ENCODE measurements at places on chromosomes 7 and 10.

DNA sequence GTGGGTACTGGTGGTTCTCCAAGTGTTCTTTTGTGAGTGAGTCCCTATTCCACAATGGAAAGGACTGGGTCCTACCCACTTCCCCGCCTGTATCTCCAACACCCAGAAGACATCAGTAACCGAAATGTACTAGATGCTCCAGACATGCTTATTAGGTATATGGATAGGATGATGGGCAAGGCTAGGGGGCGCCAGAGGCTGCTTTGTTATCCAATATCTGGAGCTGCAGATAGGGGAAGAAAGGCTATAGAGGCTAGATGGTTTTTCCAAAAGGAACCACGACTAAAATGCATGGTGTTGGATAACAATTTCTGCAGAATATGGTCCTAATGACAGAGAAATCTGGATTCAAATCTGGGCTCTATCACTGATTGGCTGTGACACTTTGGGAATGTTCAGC lies 56.2 kb upstream of the TM9SF3 start:
- DNase-seq, result peak; percentile 60

DNA sequence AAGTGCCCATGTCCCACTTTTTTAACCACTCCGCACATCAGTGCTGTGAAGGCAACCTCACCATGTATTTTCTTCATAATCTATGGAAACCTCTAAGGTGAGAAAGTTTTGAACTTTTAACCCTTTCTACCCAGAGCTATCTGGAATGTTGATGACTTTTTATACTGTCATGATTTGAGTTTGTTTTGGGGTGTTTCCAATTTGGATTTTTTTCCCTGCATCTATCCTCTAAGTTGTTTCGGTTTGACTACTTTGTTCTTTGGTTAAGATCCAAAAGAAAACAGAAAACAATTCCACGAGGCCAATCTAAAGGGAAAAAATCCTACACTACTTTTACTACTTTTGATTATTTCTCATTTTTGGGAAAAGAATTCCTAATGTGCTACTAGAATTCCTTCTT lies 279.7 kb downstream of the USP6NL start:
- no peak for DNase-seq

GRCh38 chr7:68334216-68334615 lies 1264.1 kb upstream of the AUTS2 start:
- no peak for DNase-seq

- DNase-seq, result no peak
Observed at GRCh38 chr10:52491246-52491995, 177.3 kb downstream of the DKK1 start.

- no peak for DNase-seq
Observed at GRCh38 chr7:23715099-23715498, 5.1 kb downstream of the STK31 start.

GRCh38 chr7:64902806-64903721 lies at the start of gene ZNF273:
Gene ZNF273 (plus strand): TSS chr7:64903273. CDS start chr7:64903318, 45 bp downstream.
- DNase-seq, result peak; percentile 78

DNA sequence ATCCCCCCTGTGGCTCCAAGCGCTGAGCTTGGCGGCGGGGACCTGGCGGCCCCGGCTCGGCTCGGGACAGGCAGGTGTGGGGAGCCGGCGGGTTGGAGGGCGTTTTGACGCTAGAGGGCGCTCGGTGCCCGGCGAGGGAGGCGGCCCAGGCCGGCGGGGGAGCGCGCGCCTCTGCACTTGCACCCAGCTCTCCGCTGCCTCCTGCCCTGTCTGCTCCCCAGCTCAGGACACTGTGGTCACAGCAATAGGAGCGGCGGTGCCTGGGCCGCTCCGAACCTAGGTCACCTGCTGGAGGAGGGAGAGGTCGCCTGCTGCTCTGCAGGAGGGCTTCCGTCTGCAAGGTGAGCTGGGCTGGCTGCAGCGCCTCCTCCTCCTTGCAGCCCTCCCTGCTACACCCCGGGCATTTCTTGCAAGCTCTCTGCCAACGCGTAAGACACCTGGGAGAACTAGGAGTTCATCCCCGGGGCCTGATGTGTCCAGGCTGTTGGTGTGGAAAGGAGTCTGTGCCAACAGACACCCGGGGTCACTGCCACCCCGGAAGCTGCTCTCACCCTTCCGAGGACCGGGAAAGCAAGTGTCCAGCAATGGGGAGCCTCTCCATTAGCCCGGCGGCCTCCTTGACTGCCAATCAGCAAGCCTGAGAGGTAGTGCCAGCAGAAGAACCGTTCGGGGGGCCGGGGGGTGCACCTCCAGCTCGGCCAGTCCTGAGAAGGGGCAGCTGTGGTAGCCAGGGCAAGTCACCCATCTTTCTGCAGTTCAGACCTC lies 620.4 kb downstream of the GALNT17 start:
- peak; percentile 32 for DNase-seq

GRCh38 chr7:17512181-17512675 lies 213.8 kb downstream of the AHR start:
- DNase-seq, result no peak

GRCh38 chr7:30859940-30860496 lies 51.6 kb upstream of the AQP1 start:
- DNase-seq, result no peak

DNA sequence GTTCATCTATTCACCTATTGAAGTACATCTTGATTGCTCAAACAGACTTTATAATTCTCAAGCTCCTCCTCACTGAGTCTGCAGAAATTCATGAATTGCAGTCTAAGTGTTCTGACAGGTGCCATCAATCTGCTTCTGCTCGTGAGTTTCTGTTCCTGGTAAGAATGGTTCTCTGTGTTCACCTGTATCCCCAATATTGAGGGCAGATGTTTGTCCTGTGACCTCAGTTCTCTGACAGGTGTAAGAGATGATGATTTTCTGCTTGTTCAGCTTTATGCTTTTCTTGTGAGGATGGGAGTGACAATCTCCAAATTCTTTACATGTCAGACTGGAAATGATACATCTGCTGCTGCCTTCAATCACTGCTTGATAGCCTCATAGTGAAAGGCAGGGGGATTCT lies 736.9 kb upstream of the COBL start:
- no peak for DNase-seq

DNA sequence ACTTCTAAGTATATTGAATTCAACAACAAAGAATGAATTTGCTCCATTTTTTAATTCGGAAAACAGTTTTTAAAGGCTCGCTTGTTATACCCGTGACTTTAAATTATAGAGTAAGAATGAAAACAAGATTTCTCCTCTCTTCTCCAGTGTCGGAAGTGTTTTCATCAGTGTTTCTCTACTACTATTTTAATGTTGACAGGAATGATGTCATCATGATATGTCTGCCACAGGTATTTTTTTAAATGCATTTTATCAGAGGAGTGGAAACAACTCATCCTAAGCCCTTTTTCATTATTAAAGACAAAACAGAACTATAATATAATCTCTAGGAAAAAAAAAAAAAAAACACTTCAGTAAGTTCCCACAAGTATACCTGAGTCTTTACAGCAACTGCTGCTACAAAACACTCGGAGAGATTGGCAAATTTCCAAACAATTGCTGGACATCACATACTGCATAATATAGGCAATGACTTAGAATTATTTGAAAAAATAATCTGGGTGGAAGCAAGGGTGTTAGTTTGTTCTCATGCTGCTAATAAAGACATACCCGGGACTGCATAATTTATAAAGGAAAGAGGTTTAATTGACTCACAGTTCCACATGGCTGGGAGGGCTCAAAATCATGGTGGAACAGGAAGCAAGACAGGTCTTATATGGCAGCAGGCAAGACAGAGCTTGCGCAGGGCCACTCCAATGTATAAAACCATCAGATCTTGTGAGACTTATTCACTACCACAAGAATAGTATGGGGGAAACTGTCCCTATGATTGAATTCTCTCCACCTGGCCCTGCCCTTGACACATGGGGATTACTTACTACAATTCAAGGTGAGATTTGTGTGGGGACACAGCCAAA lies 4.8 kb upstream of the RNF32 start:
- DNase-seq, result no peak

DNA sequence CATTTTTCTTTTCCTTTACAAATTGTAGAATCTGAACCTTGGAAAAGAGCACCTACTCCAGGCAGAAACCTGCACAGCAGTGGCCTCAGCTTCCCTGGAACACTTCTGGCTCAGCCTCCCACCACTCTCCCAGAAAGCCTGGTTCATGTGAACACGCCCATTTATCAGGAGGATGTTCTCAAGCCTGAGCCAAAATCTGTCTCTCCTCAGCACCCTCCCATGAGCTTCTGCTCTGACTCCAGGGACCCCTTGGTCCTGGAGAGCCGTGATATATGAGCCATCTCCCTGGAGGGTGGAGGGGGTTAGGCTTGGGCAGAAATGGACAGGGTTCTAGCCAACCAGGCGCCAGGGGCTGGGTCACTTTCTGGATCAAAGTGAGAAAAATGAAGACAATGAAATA lies 10.1 kb downstream of the GDF2 start:
- no peak for DNase-seq

DNA sequence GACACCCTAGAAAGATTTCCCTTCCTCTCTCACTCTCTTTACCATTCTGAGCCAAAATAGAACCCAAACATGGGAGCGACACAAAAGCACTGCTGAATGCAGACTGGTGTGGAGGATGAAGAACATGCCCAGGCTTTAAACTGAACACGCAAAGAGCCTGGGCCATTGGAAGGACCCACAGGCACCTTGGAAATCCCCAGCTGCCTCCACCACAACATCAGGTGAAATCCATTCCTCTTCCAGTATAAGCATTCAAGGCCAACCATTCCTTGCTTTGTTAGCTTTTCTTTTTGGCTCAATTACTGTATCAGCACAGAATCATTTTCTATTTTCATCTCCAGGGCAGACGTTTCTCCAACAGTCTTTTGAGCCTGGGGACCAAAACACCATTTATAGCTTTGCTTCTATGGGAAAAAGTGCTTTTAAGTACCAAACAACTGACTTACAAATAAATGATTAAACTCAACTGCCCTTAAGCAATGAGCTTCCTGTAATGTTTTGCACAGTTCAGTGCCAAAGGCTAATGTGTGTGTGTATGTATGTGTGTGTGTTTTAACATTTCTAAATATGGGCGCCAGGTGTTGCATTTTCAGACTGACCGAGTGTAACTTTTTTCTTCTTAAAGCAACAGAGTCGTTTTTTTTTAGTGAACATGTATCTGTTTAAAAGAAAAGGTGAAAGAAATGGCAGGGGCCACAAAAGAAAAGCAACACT lies 16.2 kb upstream of the BLNK start:
- no peak for DNase-seq

- no peak for DNase-seq
Observed at GRCh38 chr7:44279286-44279685, 46.1 kb downstream of the CAMK2B start.

DNA sequence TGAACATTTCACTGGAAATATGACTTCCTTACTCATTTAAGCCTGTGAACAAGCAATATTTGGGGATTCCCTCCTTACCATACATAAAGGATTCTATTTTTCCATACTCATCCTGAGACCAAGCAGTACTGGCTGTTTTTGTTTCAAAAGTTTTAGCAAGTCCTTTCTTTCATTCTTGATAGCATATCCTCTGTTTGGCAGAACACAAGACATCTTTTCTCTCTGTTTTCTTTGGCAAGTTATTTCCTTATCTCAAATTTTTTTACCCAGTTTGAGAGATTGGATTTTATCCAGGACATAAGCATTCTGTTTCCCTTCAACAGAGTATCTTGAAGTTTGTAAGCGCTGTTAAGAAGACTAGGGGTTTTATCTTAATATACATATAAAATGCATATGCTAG lies 3.0 kb upstream of the WASL start:
- no peak for DNase-seq

- DNase-seq, result no peak
Observed at GRCh38 chr7:32179567-32179966, 109.4 kb upstream of the PDE1C start.

GRCh38 chr7:21912931-21913780 lies 32.5 kb downstream of the CDCA7L start:
- no peak for DNase-seq

DNA sequence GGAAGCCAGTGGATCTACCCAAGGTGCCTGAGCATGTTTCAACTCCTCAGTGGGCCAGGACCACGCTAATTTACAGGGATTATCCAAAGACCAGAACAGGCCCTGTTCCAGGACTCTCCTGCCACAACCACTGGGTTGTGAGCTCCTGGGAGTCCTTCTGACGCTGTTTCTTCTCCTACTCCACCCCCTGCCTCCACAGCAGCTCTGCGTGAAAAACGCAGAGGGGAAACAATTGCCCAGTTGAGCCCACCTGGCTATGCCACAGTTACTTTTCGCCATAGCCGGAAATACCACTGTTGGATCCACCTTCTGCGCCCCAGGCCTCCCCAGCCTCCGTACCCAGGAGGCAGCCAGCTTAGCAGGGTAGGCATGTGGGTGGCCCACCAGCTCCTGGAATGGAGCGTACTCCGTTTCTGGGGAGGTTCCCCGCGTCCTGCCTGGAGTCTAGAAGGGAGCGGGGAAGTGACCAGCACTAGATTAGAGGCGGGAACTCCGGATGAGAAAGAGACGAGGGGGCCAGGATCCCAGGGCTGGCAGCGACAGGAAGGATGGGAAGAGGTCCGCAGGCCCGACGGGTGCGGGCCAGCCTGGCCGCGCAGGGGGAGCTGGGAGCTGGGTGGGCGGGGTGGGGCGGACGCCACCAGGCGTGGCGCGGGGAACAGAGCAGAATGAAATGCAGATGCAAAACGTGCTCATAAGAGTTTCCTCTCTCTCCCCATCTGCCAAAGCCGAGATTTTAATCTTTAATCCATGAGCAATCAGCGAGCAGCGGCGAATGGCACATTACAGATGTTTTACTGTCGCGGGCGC lies 32.1 kb upstream of the PAX2 start:
- no peak for DNase-seq

- no peak for DNase-seq
Observed at GRCh38 chr7:31068006-31068675, 16.0 kb downstream of the ADCYAP1R1 start.

GRCh38 chr10:102118867-102119266 lies 1.3 kb downstream of the LDB1 start:
- no peak for DNase-seq

GRCh38 chr10:129642427-129642826 lies 175.4 kb downstream of the MGMT start:
- no peak for DNase-seq

GRCh38 chr7:1654111-1654510 lies 16.0 kb upstream of the ELFN1 start:
- no peak for DNase-seq

DNA sequence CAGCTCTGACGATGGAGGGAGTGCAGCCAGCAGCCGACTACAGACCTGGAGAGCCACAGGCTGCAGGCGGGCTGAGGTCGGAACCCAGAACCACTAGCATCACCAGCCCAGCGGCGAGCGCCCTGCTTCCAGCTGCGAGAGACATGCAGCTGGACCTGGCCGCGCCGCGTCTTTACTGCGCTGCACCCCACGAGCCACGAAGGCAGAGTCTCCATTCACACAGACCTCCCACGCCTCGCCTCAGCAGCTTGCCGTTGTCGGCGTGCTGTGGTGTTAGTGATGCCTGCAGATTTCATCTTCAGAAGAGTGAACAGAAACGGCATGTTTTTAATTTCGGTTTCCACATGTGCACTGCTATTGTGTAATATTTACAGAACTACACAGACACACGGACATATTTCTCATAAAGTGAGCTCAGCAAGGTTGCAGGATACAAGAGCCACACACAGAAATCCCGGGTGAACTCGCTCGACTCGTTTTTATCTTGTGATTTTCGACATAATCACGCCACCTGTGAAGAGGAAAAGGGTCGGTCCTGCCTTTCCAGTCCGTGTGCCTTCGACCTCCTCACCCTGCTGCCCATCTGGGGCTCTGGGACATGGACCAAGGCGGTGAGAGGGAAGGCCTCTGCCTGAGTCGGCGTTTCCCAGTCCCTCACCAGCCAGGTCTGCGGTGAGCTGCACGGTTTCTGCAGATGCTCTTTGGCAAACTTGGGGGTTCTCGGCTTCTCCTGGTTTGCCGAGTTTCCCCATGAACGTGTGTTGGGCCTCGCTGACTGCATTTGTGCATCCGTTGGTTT lies 252.2 kb downstream of the ELFN1 start:
- peak; percentile 39 for DNase-seq

All from stimulated activated CD8-positive, alpha-beta memory T cell treated with anti-CD3 and anti-CD28 coated beads, Interleukin-2, amount 100 ng/mL, for 48 hours (primary cell).